ENCODE measurements at places on chromosomes 7 and 10.

DNA sequence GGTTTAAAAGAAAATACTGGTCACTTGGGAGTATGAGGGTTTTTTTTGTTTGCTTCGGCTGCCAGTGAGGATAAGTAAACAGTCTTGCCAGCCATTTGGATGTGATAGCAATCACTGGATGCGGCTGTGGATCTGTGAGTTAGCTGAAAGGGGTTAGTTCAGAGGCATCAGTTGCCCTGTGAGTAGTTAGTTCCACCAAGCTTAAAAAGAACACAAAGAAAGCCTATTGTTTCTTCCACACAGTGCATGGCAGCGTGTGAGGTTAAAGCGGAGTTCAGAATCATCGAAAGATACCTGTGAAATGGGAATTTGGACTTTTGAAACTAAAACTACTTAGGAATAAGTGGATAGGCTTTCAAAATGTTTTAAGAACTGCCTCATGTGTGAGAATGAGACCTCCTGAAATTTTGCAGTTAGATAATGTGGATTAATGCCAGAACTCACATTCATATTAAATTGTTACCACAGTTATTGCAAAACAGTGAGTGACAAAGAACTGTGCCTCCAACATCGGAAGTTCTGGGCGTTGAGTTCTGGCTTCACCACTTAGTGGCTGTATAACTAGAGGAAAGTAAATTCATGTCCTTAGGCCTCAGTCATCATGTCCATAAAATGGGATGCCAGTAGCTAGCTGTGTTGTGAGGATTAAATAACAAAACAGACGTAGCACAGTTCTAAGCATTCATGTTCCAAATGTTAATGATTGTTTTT, 31.3 kb downstream of the KIAA1217 start:
- DNase-seq = no peak

GRCh38 chr10:78514459-78514858, 480.8 kb downstream of the RPS24 start:
- no peak for DNase-seq

DNA sequence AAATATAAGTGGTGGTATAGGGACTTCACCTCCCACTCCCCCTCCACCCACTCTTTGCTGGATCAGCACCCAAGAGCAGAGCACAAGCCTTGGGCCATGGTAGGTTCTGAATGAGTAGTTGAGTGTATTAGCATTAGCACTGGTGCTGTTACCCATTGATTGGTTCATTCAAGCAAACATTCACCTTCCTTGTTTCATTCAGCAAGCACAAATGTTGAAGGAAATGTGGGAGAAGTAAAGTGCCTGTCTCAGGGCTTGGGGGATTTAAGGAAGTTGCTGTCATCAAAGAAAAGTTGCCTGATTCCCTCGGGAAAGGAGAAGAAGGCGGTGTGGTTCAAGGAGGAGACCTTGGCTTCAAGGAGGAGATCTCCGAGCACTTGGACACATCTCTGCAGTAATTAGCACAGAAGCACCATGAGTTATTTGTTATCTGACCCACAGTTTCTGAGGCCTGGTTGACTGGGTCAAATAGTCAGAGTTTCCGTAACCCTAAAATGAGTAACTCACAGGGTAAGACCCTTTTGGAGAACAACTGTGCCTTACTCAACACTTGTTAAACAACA, 17.3 kb downstream of the IL2RA start:
- DNase-seq = no peak

- no peak for DNase-seq
Observed at GRCh38 chr10:43237631-43238446, 29.0 kb downstream of the RASGEF1A start.

DNA sequence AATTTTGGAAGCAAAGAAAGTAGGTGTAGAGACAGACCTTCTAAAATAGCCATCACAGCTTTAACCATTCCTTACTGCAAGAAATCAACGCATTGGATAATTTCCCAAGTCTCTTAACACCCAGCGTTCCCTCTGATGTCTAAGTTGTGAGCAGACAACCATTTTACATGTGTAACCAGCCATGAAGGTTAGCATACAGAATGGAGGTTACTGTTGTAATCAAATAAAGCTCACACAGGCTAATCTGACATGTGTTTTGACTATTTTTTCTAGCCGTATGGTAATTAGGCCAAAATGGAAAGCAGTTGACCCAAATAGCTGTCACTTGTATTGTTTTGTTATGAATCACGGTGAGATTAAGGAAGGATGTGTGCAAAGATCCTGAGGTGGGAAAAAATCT, 336.4 kb downstream of the RNLS start:
- no peak for DNase-seq

DNA sequence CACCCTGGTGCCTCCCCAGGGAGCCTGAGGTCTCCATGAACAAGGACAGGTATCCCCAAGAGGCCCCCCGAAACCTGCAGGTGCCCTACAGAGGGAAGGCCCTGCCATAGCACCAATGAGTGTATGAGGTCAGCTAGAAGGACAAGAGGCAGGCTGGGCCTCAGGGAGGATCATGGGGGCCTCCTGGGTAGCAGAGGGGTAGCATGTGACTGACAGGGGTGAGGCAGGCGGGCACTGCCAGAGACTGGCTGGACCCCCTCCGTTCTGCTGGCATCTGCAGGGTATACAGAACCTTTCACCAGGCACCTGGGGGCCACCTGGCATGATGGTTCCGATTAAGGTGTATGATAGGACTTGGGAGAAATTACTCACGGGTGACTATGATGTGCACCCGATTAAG, 79.2 kb upstream of the KCTD7 start:
- DNase-seq = no peak

- DNase-seq = peak; percentile 66
Observed at GRCh38 chr7:37786741-37787569, 61.4 kb upstream of the NME8 start.

DNA sequence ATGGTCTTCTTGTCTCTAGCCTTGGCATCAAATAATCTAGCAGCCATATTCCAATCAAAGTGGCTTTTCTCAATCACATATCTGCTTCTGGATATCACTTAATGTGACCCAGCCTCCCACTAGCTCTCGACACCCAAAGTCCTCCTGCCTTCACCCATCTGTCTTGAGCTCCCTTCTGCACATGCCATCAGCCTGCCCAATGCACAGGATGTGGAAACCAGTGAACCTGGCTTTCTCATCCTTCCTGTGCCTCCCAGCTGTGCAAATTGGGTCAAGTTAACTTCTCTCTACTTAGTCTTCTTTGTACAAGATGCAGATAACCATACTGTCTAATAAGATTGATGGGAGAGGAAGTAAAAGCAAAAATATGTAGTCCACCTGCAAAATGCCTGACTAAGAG, 257.9 kb upstream of the PITRM1 start:
- DNase-seq = no peak

GRCh38 chr7:48158404-48158803, 12.9 kb upstream of the ABCA13 start:
- DNase-seq = no peak

DNA sequence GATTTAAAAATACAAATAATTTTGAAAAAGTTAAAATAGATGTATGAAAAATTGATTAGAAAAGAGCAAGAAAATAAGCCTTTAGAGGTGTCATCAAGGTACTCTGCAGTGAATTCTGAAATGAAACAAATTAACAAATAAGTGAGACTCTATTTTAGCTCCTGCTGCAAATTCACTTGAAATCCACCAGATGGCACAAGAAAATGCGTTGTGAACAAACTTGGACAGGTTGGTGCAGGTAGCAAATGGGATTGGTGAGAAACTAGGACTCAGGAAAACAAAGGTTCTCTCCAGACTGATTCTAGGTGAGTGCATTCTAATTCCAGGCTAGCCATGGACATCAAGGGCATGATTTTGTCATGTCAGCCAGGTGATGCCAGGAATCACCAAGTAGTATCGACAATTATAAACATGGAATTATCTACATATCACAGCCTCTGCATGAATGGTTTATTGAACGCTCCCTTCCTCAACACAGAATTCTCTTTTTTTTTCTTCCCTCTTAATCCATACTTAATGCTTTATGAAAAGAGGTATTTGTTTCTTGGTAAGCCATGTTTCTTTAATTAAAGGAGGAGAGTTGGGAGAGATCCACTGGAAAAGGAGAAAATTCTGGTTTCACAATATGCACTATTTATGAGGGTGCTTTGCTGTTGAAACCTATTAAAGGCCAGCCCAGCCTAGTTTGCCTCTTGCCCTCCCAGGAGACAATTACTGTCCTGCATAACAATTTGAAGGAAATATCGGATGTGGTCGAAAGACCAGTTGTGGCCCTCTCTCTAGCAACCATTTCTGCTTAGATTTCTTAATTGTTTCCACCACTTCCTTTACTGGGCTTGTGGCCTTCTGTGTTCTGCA, 118.1 kb downstream of the ZNF365 start:
- DNase-seq = peak; percentile 48

GRCh38 chr7:68955656-68956055, 642.6 kb upstream of the AUTS2 start:
- no peak for DNase-seq

- DNase-seq = no peak
Observed at GRCh38 chr7:17384400-17384799, 85.9 kb downstream of the AHR start.

DNA sequence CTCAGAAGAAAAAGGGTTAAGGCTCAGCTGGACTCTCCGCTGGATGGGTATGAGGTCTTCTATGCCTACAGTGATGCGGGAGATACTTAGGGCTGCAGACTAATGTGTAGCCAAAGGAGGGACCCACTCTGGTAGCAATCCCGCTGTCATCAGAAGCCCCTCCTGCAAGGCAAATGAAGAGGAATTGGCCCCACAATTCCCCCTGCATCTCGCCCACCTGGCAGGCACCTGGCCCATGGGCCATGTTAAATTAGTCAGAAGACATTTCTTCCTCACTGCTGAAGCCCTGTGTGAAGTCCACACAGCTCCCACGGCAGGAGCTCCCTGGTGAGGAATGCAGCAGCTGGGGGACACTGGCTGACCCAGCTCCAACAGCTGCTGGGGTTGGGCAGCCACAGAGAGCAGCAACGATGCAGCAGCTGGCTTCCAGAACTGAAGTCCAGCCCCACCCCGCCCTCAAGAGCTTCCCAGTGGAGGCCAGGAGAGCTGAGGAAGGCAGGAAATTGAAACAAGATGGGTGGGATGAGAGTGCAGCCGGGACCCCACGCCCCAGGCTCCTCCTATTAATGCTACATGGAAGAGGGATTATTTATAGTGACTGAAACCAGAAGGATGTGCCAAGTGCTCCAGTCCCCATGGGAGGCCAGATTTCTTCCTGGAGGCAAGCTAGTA, 5.5 kb downstream of the VSTM4 start:
- no peak for DNase-seq

DNA sequence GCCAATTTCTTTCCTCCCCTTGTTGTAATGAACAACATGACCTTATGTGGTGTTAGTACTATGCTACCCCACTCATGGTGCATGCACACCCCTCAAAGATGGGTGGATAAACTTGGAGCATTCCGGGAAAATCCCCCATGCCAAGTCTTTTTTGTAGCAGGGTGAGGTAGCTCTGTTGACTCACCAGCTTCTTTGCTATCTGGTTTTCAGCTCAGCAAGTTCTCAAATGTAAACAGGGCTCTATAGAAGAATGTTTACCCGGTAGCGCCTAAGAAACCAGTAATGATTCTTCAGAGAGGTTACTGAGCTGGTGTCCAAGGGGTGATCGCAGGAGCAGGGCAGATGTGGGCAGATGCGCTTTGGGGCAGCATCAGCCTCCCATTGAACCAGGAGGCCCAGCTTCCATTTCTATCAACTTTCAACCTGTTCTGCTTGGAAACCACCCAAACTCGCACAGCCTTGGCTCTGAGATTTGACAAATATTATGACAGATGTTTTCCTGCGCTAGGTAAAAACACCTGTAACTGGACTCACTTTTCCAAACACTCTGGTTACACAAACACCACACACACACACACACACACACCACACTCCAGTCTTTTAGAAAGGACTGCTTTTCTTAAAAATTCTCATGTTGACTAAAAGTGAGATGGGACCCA, 87.8 kb downstream of the ZRANB1 start:
- DNase-seq = no peak

GRCh38 chr10:110548002-110548401, 19.5 kb upstream of the SMC3 start:
- no peak for DNase-seq

GRCh38 chr10:126536656-126537055, 133.8 kb downstream of the C10orf90 start:
- DNase-seq = no peak

DNA sequence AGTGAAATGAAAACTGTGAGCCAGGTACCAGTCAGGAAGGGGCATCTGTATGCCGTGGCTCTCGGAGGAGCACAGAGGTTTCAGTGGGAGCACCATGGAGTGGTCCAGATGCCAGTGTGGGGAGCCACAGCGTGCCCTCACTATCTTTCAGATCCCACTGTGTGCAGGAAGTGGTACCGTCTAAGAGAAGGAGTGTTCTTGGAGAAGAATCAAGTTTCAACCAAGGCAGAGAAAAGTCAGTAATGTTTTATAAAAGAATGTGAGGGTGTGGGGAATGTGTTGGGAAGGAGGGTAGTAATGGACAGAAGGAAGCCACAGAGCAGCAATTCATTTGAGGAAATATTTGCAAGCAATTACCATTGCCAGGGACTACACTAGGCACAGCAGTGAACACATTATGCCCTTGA, 35.6 kb downstream of the PRKAR2B start:
- no peak for DNase-seq

DNA sequence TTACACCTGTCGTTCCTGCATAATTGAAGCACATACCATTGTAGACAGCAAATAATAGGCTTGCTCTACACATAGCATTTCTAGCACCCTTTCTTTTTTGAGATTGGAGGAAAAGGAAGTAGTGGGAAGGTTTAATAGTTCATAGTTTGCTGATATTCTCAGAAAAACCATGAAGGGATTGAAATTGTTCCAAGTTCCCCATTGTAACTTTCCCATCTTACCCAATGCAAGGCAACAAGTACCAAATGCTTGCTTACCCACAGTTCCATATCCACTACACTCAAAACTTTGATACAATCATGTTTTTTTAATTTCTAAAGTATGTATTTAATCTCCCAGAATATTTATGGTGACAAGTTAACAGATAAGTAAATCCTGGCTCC, 13.8 kb downstream of the CYP3A5 start:
- no peak for DNase-seq

DNA sequence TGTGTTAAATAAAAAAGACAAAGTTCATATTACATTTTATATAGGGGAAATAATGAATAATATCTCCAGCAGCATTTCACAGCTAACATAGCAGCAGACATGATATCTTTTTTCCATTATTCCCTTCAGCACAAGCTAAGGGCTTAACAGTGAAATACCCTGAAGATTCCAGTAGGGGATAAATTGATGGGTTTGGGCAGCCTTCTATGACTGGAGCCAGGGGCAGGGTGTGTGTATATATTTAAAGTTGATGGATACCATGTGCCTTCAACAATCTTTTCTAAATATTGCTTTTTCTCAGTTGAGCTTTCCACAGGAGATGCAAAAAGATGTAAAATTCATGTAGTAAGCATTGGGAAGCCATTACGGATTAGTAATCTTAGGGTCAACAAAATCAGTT, 151.2 kb downstream of the MAGI2 start:
- no peak for DNase-seq

GRCh38 chr10:93437946-93438612, 44.1 kb downstream of the MYOF start:
- no peak for DNase-seq
